ENCODE measurements at places on chromosomes 2 and 18.

GRCh38 chr2:186522450-186522849, 36.4 kb downstream of the ZC3H15 start:
- DNase-seq = no peak

DNA sequence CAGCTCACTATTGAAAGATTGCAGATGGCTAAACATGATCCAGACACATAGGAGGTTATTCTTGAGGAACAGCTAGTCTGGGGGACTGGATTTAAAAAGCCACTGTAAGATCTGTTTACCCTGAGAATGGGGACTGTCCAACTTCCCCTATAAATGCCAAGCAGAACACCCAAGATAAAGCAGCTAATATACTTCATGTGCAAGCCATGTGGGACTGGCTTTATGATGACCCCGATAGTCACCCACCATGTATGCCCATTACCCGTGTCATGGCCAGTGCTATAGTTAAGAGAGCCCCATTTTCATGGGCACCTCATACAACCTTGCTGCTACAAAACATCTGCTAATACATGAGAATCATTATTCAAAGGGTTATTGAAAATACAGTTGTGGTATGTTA, 16.0 kb downstream of the YPEL5 start:
- no peak for DNase-seq

GRCh38 chr2:121955872-121956271, 200.4 kb downstream of the TSN start:
- no peak for DNase-seq

DNA sequence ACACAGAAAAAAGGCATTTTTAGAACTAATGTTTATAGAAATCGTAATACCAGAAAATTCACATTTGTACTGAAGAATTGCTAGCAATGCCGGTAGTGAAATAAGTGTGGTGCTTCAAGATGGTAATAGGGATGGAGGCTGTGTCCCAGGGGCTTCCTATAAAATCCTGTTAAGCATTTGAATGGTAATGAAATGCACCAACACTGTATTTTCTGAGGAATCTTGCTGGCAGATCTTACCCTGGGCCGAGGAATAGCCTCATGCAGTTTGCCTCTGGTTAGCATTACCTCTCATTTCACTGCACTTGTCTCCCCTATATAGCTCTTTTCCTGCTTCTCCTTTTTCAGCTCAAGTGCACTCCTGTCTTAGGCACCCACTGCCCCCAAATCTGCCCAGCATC, 501.6 kb upstream of the NRP2 start:
- no peak for DNase-seq

DNA sequence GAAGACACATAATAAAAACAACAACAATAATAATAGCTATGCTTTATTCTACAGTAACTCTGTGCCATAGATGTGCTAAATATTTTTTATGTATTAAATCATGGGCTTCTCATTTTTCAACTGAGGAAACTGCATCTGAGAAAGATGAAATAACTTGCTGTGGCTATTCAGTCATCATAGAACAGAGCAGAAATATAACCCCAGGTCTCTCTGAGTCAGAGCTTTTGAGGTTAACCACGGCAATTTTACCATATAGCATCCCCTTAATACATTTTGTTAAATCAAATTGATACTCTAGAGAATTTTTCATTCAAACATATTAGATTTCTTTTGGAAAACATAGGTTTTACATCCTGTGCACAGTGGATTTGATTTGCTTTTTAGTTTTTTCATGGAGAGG, 586.6 kb upstream of the KLHL29 start:
- no peak for DNase-seq

GRCh38 chr2:120300385-120300784, 45.6 kb upstream of the INHBB start:
- DNase-seq = no peak

GRCh38 chr2:61210332-61210981, 48.5 kb downstream of the C2orf74 start:
- DNase-seq = no peak

GRCh38 chr2:47485751-47486300, 82.9 kb downstream of the MSH2 start:
- no peak for DNase-seq

- peak; percentile 9 for DNase-seq
Observed at GRCh38 chr2:207939342-207940108, 85.8 kb downstream of the PLEKHM3 start.

GRCh38 chr2:126971481-126972278, 73.0 kb downstream of the TEX51 start:
- peak; percentile 78 for DNase-seq

DNA sequence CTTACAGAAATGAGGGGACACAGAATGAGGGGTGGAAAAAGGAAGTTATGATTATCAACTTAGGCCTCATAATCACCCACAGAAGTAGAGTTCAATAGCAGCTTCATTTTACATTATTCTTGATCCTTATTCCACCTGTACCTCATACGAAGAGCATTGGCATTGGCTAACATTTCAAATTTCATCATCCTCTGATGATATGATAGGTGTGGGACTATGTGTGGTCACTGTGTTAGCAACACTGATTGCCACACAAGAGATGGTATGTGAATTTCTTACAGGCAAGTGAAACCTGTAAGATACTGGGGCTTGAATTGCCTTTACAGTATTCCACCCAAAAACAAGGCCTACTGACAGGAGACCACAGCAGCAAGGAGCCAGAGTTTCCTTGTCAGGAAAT, 14.0 kb upstream of the HAT1 start:
- no peak for DNase-seq

DNA sequence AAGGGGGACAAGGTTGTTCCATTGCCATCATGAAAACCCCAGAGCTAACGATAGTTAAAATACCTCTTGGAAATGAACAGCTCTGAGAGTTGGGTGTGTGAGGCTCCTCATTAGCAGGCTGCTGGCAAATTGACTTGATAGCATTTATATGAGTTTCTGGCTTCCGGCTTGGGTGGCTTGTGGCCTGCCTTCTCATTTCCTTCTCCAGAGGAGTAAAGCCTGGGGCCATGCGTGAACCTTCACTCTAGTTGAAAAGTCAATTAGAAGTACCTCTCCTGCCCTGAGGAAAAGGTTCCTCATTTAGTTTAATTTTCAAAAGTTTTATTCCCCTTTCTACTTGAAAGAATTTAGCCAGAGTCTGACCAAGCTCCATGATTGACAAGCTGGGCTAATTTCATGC, 67.1 kb downstream of the MGAT5 start:
- DNase-seq = no peak

DNA sequence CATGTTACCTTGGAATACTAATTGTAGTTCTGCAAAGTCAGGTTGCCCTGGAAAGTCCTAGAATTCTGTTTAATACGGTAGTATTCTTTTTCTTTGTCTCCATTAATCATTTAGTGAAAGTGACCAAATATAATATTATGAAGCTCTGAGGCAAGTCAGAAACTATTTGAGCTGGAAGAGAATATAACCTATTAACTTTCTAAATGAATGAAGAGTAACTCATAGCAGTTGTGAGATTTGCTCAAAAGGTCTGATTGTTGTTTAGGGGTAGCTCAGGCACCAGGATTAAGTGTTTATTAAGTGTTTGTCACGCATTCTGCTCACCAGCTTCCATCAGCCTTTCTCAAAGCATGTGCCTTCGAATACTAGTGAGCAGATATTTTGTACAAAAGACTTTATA, 46.7 kb upstream of the SERPINE2 start:
- no peak for DNase-seq

GRCh38 chr2:58764338-58765104, 523.4 kb upstream of the FANCL start:
- no peak for DNase-seq

GRCh38 chr2:154709215-154709614, 10.7 kb downstream of the KCNJ3 start:
- no peak for DNase-seq

GRCh38 chr2:105188343-105188742, 53.2 kb upstream of the GPR45 start:
- DNase-seq = no peak

DNA sequence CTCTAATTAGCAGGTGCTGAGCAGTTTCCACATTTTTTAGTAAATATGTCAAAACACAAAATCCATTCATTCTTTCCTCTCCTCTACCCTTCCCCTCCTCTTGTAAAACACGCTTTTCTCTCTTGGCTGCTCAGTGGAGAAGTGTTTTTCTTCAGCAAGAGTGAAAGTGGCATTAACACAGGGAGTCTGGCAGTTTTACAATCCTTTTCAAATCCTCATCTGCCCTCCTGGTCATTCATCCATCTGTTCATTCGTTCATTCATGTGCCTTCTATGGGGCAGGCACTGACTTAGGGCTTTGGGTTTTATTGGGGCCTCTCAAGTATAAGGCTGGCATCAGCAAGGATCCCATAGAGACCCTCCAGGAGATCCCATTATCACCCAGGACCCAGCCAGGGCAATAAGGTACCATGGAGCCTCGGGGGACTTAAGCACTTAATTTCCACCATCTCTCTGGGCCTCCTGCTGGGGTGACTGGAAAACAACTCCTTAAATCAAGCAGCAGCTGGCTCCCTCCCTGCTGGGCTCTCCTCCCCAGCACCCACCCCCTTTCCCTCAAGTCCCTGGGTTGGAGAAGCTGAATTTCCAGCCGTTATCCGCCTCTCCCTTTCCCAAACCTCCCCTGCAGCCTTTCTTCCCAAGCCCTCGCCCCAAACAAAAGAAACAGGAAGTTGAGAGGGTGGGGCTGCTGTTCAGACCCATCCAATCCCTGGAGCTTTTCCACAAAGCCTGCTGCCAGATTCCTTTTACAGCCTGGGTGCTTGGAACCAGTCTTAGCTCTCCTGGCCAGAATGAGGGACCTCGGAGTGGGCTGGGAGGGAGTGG, 32.6 kb downstream of the MARCHF4 start:
- peak; percentile 57 for DNase-seq

DNA sequence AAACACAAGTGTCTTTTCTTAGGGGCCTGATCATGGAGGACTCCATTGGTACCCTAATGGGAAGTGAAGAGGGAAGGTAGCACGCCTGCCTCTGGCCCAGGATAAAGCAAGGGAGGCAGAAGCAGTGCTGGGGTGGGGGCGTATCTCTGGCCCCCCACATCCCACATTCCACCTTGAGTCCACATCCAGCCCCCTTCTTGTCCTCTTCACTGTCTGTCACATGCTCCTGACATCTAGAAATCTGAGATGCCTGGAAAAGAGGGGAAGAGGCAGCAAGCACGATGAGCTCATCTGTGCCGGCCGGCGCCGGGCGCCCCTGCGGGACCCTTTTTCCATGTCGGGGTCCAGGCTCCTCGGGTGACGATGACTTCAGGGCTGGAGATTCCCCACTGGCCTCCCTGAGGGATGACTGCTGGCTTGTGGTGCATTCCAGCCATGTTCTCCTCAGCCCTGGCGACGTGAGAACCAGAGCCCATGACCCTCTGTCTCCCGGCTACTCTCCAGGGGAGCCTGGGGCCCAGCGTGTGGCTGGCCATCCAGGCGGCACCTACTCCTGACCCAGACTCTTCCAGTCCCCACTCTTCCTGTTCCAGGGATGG, 277.5 kb downstream of the DYSF start:
- no peak for DNase-seq

- DNase-seq = no peak
Observed at GRCh38 chr18:58861353-58861752, 3.3 kb upstream of the ZNF532 start.

- DNase-seq = no peak
Observed at GRCh38 chr2:48905696-48906095, 150.2 kb upstream of the LHCGR start.

- DNase-seq = no peak
Observed at GRCh38 chr2:128512379-128513115, 193.9 kb upstream of the HS6ST1 start.

DNA sequence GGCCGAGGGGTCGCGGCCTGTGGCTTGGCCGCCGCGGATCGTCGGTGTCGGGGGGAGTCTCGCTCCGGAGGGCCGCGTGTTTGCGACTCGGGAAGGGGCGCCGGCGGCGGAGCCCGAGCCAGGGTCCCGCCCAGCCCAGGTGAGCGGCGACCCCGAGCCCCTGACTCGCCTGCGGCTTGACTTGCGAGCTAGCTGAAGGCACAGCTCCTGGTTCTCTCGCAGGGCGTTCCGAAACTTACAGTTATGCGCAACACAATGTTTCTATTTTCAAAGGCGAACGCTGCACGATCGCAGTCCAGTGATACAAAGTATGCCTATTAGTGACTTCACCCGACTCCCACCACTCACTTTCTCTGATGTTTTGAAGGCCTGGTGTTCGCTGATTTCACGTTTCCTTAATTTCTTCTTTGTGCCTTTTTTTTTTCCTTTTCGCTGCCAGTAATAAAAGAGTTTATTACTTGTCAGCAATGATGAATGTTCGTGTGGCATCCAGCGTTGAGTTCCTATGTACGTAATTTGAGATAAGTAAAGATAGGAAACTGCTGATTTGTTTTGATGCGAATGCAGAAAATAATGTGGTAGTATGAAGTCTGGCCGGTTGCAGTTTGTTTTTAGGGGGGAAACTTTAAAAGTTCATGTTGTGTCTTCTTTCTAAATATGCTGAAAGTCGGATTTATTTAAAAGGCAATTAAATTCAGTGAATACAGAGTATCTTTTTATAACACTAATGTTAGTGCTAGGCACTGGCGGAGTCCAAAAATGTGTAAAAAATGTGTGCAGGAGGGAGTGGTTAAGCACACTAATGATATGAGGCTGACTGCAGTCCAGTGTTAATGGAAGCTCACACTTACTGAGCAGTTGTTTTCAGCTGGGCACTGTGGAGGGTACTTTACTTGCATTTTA, 706 bp downstream of the UBXN2A start:
- no peak for DNase-seq

DNA sequence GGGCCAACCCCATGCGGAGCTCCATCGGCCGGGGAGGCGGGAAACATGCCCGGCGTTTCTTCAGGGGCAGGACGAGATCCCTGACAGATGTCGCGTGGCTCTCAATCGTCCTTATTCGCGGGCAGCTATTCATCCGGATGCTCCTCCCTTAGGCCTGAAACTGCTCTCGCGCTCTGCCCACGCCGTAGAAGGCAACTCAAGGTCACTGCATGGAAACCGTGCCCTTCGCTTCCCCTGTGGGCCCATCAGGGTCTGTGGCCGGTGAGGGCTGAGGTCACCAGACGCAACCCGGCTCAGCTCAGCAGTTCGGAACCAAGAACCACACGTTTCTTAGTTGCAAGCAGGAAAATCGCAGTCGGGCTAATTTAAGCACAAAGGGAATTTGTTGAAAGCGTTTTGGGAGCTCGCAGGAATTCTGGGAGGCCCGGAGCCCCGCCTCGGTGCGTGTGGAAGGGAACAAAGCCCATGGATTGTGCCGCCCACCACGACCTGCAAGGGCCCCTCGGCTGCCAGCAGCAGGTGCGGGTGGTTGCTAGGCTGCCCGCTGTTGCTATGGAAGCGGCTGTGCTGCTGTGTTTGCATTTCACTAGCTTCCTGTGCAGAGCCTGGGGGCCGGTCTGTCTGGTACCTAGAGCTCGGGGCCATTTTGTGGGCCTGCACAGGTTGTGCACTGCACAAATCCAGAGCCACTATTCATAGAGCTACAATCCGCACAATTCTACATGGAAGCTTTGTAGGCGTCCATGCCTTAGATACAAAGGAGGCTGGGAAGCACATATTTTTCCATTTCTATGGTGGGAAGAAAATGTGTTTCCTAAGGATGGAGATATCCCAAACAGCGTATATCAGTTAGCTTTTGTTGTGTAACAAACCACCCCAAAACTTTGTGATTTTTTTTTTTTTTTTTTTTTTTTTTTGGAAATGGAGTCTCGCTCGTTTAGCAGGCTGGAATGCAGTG, 6.0 kb upstream of the ALLC start:
- peak; percentile 95 for DNase-seq

All from NCI-H774 (cell line).